ENCODE measurements at places on chromosomes 3 and 15. TPM values are rescaled to one million over a fixed set of nuclear protein-coding genes. Genes with fewer than 3 reads are reported as not detected.

DNA sequence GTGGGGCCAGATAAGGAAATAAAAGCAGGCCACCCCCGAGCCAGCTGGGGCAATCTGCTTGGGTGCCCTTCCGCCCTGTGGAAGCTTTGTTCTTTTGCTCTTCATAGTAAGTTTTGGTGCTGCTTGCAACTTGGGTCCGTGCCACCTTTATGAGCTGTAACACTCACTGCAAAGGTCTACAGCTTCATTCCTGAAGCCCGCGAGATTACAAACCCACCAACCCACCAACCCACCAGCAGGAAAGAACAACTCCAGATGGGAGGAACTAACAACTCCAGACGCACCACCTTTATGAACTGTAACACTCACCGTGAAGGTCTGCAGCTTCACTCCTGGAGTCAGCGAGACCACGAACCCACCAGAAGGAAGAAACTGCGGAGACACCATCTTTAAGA lies 84.2 kb upstream of the ARRDC4 start:
- no peaks in the 10 kb centered on the region for H3K4me1 ChIP-seq
- H3K27ac ChIP-seq, result no peak overlapping the region
- no peaks in the 10 kb centered on the region for H3K27me3 ChIP-seq
- DNase-seq, result no peak

DNA sequence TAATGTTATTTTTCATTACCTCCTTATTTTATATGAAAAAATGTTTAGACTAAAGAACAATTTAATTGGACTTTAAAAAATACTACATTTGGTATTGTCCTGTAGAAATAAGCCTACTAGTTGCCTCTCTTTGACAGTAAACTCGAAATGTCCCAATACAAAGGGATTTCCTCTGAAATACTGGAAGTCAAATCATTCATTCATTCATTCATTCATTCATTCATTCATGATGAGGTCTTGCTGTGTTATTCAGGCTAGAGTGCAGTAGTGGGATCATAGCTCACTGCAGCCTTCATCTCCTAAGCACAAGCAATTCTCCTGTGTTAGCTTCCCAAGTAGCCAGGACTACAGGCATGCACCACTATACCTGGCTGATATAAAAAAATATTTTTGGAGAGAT lies 50.6 kb upstream of the PYGO1 start:
- H3K4me3 ChIP-seq, result no peak overlapping the region
- DNase-seq, result no peak

DNA sequence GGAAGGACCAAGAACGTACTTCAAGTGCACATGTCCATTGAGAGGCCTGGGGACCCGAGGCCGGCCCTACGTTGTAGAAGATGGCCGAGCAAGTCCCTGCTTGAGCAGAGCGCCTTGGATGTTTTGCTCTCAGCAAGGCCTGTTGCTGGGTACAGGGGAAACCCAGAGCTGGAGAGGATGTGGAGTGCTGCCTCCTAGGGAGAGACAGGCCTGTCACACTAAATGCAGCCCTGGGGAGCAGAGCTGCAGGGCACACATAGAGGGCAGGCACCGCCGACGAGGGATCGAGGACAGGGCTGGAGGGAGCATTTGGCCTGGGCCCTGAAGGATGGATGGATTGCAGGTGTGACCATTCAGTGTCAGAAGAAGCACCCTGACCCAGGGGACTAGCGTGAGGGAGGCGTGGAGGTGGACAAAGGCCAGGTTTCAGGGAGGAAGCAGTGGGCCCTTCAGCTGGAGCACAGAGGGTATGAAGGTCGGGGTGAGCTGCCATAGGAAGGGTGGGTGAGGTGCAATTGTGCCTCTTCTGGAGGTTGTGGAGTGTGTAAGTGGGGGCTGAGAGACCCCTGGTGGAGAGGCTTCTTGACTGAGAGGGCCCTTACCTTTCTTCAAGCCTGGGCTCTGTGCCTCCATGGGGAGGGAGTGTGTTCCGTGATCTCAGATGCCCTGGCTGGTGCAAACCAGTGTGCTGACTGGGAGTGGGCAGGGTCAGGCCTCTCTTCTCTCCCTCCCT lies 142.4 kb downstream of the CHDH start:
- no peak overlapping the region for H3K27ac ChIP-seq
- no peaks in the 10 kb centered on the region for H3K4me1 ChIP-seq
- peaks cover 4% of the 10 kb centered on the region for H3K27me3 ChIP-seq
- H3K4me3 ChIP-seq, result no peak overlapping the region
- H3K36me3 ChIP-seq, result no peaks in the 10 kb centered on the region

- H3K36me3 ChIP-seq, result no peaks in the 10 kb centered on the region
- DNase-seq, result no peak
- no peak overlapping the region for H3K27ac ChIP-seq
- no peaks in the 10 kb centered on the region for H3K27me3 ChIP-seq
- H3K4me1 ChIP-seq, result no peaks in the 10 kb centered on the region
These were observed 244.4 kb downstream of the SOX2 start for GRCh38 chr3:181956122-181956521.

DNA sequence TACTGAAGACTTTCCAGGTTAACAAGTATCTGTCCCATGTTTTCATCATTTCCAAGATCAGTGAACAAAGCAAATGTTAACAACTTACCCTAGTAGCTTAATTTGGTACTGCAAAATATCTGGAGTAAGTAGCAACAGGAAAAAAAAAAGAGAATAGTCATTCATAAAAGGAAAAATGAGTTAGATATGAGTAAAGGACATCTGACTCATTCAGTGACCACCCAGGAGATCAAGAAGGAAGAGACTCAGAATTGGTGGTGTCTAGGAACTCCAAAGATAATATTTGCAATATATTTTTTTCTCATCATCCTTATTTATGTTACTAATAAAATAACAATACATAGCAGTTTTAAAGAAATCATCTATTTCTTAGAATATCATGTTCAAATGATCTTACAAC lies 253.8 kb upstream of the COL8A1 start:
- H3K4me1 ChIP-seq, result peaks cover 14% of the 10 kb centered on the region
- H3K36me3 ChIP-seq, result no peaks in the 10 kb centered on the region
- H3K4me3 ChIP-seq, result no peak overlapping the region

- no peak overlapping the region for H3K27ac ChIP-seq
- no peaks in the 10 kb centered on the region for H3K36me3 ChIP-seq
- no peak overlapping the region for H3K4me3 ChIP-seq
- DNase-seq, result no peak
- no peaks in the 10 kb centered on the region for H3K4me1 ChIP-seq
- no peaks in the 10 kb centered on the region for H3K27me3 ChIP-seq
These were observed 782.0 kb downstream of the MCTP2 start for GRCh38 chr15:95013381-95013780.

- no peaks in the 10 kb centered on the region for H3K4me1 ChIP-seq
- DNase-seq, result no peak
- H3K27ac ChIP-seq, result no peak overlapping the region
These were observed 86.2 kb downstream of the EPHA6 start for GRCh38 chr3:96900566-96900965.

DNA sequence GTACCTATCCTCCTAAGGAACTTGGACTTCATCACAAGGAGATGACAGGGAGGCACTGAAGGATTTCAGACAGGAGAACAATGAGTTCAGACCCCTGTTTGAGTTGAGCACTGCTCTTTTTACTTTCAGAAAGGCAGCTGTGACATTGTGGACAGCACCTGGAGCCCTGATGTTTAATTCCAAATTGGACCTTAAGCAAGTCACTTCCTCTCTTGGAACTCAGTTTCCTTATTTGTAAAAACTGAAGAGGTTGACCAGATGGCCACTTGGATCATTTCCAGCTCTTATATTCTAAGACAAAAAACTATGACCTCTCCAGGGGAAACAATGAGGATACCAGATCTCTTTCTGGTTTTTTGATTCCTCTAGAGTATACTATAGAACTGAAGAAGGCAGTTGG lies 34.1 kb upstream of the SMAD3 start:
- H3K27me3 ChIP-seq, result no peaks in the 10 kb centered on the region
- no peak overlapping the region for H3K4me3 ChIP-seq
- H3K27ac ChIP-seq, result no peak overlapping the region
- peaks cover 22% of the 10 kb centered on the region for H3K4me1 ChIP-seq

GRCh38 chr3:158748237-158748828 lies 16.1 kb upstream of the RARRES1 start:
- peaks cover 35% of the 10 kb centered on the region for H3K36me3 ChIP-seq
- H3K4me1 ChIP-seq, result peaks cover 15% of the 10 kb centered on the region
- no peak overlapping the region for H3K4me3 ChIP-seq
- DNase-seq, result no peak

GRCh38 chr3:190222360-190222759 lies 99.9 kb downstream of the CLDN1 start:
- no peak for DNase-seq
- no peak overlapping the region for H3K27ac ChIP-seq
- H3K36me3 ChIP-seq, result no peaks in the 10 kb centered on the region
- H3K4me3 ChIP-seq, result no peak overlapping the region

- H3K27ac ChIP-seq, result no peak overlapping the region
- H3K4me1 ChIP-seq, result no peaks in the 10 kb centered on the region
- no peak overlapping the region for H3K4me3 ChIP-seq
- H3K27me3 ChIP-seq, result no peaks in the 10 kb centered on the region
- DNase-seq, result no peak
- H3K36me3 ChIP-seq, result no peaks in the 10 kb centered on the region
These were observed 20.9 kb downstream of the AVEN start for GRCh38 chr15:34018021-34018645.

DNA sequence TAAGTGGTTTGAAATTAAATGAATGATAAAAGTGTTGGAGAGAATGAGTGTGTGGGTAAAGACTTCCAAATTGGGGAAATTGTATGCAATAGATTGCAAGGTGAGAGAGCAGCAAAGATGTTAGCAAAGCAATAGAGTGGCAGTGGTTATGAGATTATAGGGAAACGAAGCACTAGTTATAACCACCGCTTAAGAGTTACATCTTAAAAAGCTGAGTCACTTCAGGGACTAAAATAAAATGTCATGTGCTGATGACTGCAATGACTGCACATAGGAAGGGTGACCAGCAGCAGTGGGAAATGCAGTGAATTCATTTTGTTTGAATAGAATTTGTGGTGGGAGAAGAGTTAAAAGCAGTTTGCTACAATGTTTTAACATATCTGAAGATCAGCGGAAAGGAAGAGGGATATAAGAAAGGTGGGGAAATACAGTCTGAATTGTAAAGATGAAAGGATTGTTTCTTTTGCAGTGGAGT lies 127.3 kb downstream of the RAP2B start:
- H3K27ac ChIP-seq, result peak overlapping the region; percentile 30
- H3K27me3 ChIP-seq, result no peaks in the 10 kb centered on the region
- H3K36me3 ChIP-seq, result no peaks in the 10 kb centered on the region

DNA sequence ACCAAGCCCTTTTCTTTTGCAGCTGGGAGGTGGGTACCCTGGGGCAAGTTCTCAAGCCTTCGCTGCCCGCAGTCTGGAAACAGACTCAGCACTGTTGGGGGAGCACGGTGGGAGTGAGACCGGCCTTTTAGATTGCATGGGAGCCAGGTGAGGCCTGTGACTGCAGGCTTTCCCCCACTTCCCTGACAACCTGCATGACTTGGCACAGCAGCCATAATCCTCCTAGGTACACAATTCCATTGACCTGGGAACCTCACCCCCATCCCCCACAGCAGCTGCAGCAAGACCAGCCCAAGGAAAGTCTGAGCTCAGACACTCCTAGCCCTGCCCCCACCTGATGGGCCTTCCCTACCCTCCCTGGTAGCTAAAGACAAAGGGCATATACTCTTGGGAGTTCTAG lies 52.2 kb upstream of the CCDC80 start:
- no peak overlapping the region for H3K27ac ChIP-seq
- H3K36me3 ChIP-seq, result no peaks in the 10 kb centered on the region
- no peaks in the 10 kb centered on the region for H3K27me3 ChIP-seq
- peaks cover 12% of the 10 kb centered on the region for H3K4me1 ChIP-seq

- H3K27me3 ChIP-seq, result no peaks in the 10 kb centered on the region
- H3K4me1 ChIP-seq, result no peaks in the 10 kb centered on the region
- DNase-seq, result no peak
These were observed 36.4 kb downstream of the SV2B start for GRCh38 chr15:91136386-91136923.

GRCh38 chr3:76044601-76045600 lies 259.6 kb upstream of the ZNF717 start:
- no peaks in the 10 kb centered on the region for H3K27me3 ChIP-seq
- no peaks in the 10 kb centered on the region for H3K36me3 ChIP-seq
- no peak overlapping the region for H3K4me3 ChIP-seq
- no peak overlapping the region for H3K27ac ChIP-seq
- H3K4me1 ChIP-seq, result no peaks in the 10 kb centered on the region

DNA sequence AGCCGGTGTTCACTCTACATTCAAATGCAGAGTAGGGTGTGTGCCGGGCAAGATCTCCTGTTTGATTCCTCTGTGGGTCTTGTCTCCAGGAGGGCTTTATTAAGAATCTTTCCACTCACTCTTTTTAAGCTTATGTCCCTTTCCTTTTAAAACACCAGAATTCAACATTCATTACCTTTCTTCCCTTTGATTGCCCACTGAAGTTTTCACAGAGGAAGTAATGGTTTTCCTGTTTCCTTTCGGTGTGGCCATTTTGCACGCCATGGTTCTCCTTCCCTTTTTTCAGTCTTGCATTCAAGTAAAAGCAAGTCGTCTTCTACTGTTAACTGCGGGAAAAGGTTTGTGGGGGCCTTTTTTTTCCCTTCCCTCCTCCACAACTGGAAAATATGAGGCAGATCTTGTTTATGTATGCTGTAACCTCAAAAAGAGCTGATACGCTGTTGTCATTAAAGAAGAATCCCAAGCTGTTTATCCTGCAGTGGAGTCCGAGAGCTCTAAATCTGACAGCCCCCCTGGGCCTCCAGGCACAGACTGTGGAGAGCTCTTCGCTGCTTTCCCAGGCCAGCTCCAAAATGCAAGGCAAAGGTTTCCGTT lies 40.5 kb downstream of the FILIP1L start:
- DNase-seq, result peak; percentile 68
- H3K4me3 ChIP-seq, result peak overlapping the region; percentile 0
- H3K27me3 ChIP-seq, result no peaks in the 10 kb centered on the region
- peaks cover 42% of the 10 kb centered on the region for H3K4me1 ChIP-seq
- peak overlapping the region; percentile 61 for H3K27ac ChIP-seq

DNA sequence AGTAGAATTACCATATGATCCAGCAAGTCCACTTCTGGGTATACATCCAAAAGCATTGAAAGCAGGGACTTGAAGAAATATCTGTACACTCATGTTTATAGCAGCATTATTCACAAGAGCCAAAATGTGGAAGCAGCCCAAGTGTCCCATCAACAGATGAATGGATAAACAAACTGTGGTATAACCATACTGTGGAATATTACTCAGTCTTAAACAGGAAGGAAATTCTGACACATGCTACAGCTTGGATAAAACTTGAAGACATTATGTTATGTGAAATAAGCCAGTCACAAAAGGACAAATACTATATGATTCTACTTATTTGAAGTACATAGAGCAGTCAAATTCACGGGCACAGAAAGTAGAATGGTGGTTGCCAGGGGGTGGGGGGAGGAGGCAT lies 91.2 kb downstream of the HMG20A start:
- H3K36me3 ChIP-seq, result no peaks in the 10 kb centered on the region
- no peak for DNase-seq
- H3K27me3 ChIP-seq, result no peaks in the 10 kb centered on the region
- H3K4me3 ChIP-seq, result no peak overlapping the region

- no peaks in the 10 kb centered on the region for H3K27me3 ChIP-seq
- H3K4me1 ChIP-seq, result no peaks in the 10 kb centered on the region
- no peak for DNase-seq
- no peak overlapping the region for H3K27ac ChIP-seq
These were observed 81.6 kb downstream of the HERC1 start for GRCh38 chr15:63752075-63752684.

The C3orf49 gene
- not detected for total RNA-seq

The GOLGA6A gene
- under 0.01 TPM for total RNA-seq

The ZBBX gene
- total RNA-seq, result not detected

The MFAP1 gene
- 14.7 TPM for total RNA-seq

The CD200R1L gene
- not detected for total RNA-seq

The TUSC7 gene
- total RNA-seq, result not detected

The TRIM69 gene
- 14.7 TPM for total RNA-seq

The CHRM5 gene
- under 0.01 TPM for total RNA-seq

The USP13 gene
- total RNA-seq, result 9.4 TPM
